ENCODE measurements at places on chromosomes 4 and X.

DNA sequence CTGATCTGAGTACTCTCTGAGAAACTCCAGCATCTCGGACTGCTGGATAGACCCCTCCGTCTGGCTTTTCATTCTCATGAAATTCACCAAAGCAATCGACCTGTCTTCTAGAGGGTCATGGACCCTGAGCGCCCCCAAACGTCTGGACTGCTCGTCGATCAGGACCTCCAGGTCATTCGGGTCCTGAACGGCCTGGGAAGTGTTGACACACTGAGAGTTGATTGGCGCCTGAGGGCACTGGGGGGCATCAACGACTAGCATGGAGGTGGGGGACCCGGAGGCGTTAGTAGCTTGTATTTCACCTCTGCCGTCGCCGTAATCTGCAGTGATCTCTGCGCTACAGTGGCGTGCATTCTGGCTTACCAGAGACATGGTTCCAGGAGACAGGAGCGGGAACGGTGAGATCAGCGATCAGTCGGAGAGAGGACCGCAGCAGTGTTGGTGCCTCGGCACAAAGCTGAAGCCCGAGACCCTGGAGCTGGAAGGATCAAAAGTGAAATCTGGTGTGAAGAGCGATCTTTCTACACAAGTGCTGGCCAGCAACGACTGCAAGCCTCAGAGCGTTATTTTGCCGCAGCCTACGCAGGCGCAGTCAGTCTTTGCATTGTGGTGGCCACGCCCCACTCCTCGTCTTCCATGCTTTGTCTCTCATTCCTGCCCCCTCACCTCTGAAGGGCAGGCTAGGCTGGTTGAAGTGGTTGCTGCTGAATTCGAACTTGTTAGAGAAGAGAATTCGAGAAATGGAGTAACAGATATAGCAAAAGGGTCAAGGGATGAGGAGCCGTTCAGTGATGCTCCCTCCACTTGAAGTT is at the start of gene MAGEE2:
MAGEE2 (minus strand) TSS at position 575 of the 812 bp plus-strand sequence; CDS start at position 372, 203 bp downstream.
- DNase-seq = no peak

DNA sequence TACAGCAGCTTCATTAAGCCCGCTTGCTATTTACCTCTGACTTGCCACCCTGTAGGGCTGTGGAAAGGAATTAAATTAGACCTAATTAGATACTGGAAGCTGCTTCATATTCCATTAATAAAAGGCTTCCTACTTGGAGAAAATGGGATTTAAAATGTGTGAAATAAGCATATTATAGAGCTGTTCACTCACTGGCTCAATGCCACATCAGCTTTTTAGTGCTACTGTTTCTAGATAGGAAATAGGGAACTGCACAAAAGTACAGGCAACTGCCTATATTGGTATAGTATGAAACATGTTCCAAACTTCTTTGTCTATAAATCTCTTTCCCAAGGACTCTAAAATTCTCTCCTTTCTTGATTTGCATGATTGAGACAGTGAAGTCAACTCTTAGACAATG is 407.9 kb upstream of the AADAT start:
- DNase-seq = no peak

- DNase-seq = no peak
Observed at GRCh38 chr4:139589336-139590018, 33.5 kb upstream of the SETD7 start.

GRCh38 chr4:108313546-108314339 is 145.0 kb upstream of the LEF1 start:
- no peak for DNase-seq

GRCh38 chr4:70678383-70678999 is 9.8 kb upstream of the UTP3 start:
- DNase-seq = no peak

All from T follicular helper cell (primary cell).